ENCODE measurements at places on chromosomes 2 and 18.

DNA sequence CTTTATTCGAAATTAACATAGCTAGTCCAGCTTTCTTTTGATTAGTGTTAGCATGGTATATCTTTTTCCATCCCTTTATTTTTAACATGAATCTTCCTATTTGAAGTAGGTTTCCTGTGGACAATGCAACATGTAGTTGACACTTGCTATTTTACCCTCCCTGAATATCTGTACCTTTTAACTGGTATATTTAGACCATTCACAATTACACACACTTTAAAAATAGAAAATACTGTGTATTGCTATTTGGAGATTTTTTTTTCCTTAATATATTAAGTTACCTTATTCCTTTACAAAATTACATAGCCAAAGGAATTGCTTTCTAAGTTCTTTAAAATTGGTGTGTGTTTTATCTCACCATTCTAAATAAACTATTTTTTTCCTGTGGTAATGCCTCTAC is 15.0 kb downstream of the RNF144A start:
- no peak for DNase-seq

DNA sequence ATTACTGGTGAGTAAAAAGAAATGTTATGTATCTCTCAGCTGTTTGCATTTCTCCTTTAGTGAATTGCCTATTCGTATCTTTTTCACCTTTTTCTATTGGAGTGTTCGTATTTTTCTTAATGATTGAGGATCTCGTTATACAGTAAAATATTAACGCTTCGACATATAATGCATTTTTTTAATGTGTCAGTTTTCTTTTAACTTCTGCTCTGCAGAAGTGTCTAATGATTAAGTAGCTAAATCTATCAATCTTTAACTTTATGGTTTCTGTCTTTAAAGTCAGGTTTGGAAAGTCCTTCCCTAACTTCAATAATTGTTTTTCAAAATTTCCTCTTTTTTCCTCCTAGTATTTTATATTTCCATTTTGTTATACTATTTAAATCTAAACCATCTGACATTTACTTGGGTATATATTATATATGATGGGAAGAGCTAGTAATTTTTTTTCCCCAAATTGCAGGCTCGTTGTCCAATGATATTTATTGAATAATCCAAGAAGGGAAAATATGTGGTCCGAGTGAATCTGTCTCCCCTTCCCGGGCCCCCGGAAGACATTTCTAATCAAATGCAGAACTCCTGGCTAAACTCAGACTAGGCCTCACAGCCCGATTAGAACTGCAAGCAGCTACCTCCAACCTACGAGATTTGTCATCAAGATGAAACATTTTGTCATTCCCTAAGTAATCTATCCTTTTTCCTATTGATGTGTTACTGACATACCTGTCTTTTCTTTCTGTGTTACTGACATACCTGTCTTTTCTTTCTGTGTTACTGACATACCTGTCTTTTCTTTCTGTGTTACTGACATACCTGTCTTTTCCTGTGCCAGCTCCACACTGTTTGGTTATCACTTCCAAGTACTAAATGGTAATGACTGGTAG is 17.2 kb downstream of the PCBP1 start:
- no peak for DNase-seq

- DNase-seq = no peak
Measured at GRCh38 chr2:134413430-134413829, 159.6 kb downstream of the MGAT5 start.

DNA sequence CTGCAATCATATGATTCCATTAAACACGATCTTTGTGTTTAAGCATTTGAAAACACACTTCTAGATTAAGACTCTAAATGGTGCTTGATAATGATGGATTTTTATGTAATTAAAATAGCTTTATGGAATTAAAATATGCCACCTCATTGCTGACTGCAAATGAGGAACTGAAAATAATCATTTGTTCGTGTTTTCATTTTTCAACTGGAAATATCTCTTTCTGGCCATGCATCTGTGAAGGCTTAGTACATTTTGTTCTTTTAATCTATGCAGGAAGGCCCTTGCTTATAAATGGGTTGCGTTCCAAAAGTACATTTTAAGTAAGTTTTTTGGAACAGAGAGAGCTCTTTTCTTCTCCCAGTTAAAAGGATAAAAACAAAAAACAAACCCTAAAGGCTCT is 125.5 kb downstream of the MC4R start:
- no peak for DNase-seq

GRCh38 chr2:88077080-88077479 is 9.5 kb downstream of the SMYD1 start:
- DNase-seq = no peak

Data from stimulated activated CD4-positive, alpha-beta T cell treated with anti-CD3 and anti-CD28 coated beads, Interleukin-4, amount 100 ng/mL, for 4 hours (primary cell).